Activated naive CD4-positive, alpha-beta T cell treated with anti-CD3 and anti-CD28 coated beads for 36 hours (primary cell): ENCODE measurements at places on chromosomes 12 and 14.

GRCh38 chr12:81949841-81950308 lies 190.7 kb upstream of the PPFIA2 start:
- no peak for DNase-seq

GRCh38 chr12:82608706-82609105 lies 78.0 kb upstream of the TMTC2 start:
- no peak for DNase-seq

DNA sequence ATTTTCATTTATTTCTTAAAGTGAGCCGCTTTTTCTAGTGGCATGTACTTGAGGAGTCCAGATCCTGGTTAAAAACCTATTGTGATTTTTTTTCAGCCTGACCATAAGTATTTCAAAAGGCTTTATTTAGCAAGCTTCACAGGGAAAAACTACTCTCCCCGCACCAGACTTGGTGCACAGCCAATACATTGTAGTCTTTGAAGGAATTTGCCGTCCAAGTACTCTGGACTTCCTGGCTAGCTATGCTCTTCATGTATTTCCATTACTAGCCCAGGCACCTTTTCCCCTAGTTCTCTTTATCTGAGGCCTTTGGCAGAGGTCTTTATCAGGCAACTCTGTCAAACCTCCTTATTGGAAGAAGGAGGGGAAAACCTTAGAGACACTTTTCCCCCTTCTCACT lies 234.7 kb downstream of the CCDC91 start:
- no peak for DNase-seq

- peak; percentile 86 for DNase-seq
Observed at GRCh38 chr12:111405859-111406473, at the start of gene SH2B3. Gene SH2B3 (plus strand): TSS chr12:111405923. CDS start chr12:111418146, 12,223 bp downstream.

DNA sequence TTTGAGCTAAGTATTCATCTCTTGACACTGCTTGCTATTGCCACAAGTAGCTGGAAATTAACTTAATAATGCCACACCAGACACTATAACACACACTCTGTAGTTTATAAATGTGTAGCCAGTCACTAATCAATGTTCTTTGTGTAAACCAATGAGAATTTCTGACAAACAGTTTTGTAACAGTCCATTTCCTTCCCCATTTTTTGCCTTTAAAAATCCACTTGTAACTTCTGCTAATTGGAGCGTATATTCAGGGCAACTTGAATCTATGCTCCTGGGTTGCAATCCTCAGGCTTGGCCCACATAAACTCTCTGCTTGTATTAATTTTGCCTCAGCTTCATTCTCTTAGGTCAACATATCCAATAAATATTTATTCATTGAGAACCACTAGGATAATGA lies 125.0 kb upstream of the DHRS4 start:
- no peak for DNase-seq

DNA sequence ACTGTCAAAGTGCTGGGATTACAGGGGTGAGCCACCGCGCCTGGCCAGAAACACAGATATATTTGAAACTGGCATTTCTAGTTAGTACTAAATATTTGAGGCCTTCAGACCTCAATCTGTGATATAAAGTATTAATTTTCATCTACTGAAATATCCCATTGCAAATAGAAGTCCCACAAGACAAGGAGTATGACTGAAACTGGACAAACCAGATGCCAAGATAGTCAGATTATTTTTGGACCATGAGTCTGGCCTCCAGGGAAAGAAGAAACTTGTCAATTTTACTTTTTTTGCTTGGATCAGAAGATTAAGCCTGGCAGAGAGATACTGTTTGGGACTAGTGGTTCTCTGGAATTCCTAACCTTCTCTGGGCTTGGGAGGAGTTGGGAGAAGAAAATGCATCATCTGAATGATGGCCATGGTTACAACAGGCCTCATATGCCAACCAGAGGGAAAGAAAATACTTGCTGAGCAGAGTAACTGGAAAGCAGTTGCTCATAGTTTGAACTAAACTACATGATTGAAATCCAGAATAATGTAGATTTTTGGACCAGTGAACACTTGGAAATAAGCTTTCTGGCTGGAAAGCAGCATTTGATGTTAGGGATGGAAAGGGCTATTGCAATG lies 2.9 kb upstream of the SMOC1 start:
- no peak for DNase-seq

DNA sequence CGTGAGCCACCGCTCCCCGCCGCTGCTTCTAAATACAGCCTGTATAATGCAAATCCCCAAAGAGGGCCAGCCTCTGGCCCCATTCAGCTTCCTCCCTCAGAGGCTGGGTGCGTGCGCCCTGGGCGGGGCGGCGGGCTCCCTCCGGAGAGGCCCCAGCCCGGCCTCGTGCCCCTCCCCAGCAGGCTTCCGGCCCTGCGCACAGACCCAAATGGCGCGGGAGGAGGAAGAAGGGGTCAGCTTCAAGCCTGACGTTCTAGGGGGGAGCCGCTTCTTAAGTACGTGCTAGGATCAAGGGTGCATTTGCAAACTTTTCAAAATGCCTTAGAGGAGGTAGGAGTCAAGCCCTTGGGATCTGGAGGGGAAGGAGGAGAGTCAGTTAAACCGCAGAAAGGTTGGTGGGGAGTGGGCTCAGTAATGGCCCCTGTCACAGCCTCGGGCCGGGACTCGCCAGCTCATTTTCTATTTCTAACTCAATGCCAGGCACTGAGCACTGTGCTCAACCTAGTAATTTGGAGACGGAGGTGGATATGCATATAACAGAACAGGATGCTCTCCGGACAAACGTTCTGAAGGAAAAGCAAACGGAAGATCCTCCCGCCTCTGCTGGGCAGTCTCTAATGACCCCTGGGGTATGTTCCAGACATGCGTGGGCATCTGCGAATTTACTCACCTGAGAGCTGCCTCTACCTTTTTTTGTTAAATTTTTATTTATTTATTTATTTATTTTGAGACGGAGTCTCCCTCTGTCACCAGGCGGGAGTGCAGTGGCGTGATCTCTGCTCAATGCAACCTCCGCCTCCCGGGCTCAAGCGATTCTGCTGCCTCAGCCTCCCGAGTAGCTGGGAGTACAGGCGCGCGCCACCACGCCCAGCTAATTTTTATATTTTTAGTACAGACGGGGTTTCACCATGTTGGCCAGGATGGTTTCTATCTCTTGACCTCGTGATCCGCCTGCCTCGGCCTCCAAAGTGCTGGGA lies 32.3 kb downstream of the NINJ2 start:
- no peak for DNase-seq

DNA sequence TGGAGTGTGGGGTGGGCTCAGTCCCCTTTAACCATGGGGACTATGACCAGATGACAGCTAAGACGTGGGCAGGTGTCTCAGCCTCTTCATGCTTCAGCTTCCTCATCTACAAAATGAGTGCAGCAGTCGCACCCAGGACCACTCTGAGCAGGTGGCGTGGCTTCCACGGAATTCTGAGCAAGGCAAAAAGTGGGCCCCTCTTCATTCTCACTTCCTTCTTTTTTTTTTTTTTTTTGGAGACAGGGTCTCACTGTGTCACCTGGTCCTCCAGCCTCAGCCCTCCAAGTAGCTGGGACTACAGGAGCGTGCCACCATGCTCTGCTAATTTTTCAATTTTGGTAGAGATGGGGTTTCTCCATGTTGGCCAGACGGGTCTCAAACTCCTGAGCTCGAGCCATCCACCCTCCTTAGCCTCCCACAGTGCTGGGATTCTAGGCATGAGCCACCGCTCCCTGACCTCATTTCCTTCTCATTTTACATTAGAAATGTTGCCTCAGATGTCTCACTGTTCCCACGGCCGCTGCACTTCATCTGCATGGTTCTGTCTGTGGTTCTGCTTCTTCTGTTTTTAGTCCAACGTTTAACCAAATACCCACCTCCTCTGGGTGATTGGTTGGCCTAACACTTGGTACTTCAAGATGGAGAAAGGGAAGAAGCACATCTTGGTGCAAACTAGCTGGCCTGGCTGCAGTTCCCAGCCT lies 41.3 kb upstream of the BCL7A start:
- DNase-seq = no peak

DNA sequence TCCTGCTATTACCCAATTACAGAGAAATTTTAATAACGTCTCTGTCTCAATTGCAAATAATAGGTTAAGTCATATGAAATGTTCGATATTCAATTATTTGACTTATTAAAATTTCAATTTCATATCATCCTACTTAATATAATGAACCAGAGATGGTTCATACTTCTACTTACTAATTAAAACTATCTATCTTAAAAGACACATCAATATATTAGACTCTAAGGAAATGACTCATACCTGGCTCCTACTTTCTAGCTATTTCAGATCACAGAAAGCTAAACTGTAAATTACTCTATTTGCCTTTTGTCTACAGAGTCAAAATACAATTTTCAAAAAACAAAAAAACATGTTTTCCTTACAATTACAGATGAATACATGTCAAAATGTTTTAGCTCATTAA lies 99.6 kb downstream of the CAPZA3 start:
- no peak for DNase-seq

DNA sequence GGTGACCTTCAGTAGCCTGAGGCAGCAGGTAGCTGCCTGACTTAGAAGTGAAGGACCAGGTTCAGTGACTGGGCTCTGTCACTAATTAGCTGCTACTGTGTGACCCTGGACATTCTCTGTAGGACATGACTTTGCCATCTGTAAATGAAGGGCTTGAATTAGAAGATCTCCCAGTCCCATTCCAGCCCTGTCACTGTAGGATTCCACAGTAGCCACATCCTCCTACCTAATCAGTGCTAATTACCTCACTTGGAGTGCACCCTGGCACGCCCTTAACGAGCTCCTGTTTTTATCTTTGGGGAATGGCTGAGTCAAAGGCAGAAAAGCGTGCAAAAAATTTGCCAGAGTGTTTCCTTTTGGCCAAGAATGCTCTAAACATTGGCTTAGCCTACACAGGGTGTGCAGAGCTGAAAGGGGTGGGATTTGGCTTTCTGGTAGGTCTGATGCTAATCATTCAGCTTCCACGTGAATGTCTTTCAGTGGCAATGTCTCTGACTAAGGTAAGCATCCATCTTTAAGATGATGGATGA lies 6.8 kb downstream of the NTF3 start:
- DNase-seq = no peak

- peak; percentile 12 for DNase-seq
Observed at GRCh38 chr14:37197421-37198272, at the start of gene MIPOL1. Gene MIPOL1 (plus strand): TSS chr14:37197937. CDS start chr14:37247889, 49,952 bp downstream.

DNA sequence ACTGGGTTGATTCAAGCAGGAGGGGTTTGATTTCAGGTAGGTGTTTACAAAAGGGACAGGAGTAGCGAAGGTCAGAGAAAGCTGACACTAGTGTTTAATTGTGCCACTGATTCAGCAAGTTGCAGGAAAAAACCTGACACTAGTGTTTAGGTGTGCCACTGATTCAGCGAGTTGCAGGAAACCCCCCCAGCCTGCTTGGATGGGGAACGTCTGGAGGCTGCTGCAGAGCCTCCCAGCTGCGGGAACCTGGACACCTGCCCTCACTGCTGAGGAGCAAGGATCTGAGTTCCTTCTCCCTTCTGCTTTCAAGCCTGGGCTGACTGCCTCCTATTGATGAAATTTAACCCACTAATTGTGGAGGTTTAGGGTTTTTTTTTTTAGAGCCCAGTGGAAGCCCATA lies 84.2 kb downstream of the AVPR1A start:
- DNase-seq = no peak

DNA sequence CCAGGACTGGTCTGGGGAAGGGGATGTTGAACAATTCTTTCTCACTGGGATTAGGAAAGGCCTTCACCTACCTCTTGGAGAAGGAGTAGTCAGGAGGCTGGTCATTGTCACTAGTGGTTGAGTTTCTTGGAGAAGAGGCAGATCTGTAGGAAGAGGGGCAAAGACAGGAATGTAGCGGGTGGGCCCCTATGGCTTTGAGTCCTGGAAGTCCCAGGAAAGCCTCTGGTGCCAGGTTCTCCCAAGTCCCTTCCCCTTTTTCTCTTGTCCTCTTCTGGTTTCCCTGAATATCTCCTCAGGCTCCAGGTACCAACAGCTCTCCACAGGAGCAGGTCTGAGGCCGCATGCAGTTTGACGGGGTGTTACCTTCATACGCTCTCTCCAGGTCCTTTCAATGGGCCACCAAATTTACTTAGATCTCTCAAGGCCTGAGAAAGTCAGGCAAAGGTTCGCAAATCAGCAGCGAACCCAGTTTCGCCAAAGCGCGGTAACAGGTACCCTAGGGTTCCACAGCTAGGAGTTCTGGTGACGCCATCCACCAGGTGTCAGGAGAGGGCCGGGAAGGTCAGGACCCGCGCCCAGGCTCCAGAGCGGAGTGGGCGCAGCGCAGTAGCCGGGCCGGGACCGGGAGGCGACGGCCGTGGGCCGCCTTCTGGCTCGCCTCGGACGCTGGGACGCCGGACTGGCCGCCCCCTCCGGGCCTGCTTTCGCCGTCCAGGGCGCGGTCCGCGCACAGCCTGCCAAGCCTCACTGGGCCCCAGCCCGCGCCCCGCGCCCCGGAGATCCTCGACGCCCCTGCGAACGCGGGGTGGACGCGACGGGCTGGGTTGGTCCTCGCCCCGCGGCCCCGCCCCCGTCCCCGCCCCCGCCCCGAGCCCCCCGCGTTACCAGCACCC lies 795 bp downstream of the SMAGP start:
- DNase-seq = peak; percentile 86

DNA sequence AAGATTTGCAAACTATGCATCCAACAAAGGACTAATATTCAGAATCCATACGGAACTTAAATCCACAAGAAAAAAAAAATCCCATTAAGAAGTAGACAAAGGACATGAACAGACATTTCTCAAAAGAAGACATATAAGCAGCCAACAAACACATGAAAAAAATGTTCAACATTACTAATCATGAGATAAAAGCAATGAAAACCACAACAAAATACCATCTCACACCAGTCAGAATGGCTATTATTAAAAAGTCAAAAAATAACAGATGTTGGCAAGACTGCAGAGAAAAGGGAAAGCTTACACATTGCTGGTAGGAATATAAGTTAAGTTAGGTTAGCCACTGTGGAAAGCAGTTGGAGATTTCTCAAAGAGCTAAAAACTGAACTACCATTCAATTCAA lies 16.2 kb downstream of the CDK17 start:
- DNase-seq = no peak

DNA sequence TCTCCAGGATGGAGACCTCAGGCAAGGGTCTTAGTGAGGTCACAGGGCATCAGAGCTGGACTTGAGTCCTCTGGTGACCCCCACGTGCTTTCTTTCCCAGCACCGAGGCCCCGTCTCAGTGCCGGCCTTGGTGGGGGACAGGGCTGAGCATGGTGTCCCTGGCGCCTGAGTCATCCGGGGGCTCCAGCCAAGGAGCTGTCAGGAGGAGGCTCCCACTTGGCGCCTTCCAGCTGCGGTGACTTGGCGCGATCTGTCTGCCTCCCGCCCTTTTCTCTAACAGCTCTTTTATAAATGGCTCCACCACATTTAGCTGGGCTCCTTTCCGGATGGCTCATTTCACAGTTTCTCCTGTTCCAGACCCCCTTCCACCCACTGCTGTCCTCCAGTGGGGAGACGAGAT lies 60.4 kb downstream of the PRMT8 start:
- no peak for DNase-seq

- no peak for DNase-seq
Observed at GRCh38 chr12:23950775-23951451, 1.4 kb upstream of the SOX5 start.

DNA sequence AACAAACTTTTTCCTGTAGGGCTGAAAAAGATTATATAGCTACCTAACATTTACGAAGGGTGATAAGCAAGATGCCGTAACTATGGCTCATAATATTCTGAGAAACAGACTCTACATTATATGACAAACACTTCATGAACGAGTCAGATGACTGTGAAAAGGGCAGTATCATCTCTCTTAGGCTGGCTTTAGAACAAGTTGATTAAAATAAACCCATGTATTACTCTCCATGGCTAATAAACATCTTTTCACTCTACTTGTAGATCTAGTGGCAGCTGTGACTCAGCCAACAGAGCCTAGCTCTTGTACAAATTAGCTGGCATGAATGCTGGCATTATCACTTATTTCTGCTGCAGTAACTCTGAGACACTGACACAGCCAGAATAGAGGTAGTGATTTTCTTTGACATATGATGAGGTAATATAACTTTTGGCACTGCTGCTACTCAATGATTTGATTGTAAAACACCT lies 47.1 kb downstream of the SLC2A13 start:
- no peak for DNase-seq
